ENCODE measurements at places on chromosomes 12 and 14. TPM values are rescaled to one million over a fixed set of nuclear protein-coding genes. Genes with fewer than 3 reads are reported as not detected.
A peak's percentile ranks its signal among the peaks of the same experiment; 100 is the strongest.

- DNase-seq: peak; percentile 49
Measured at GRCh38 chr12:109518820-109519665, 41.6 kb downstream of the UBE3B start.

Gene ZDHHC22
- total RNA-seq: not detected

DNA sequence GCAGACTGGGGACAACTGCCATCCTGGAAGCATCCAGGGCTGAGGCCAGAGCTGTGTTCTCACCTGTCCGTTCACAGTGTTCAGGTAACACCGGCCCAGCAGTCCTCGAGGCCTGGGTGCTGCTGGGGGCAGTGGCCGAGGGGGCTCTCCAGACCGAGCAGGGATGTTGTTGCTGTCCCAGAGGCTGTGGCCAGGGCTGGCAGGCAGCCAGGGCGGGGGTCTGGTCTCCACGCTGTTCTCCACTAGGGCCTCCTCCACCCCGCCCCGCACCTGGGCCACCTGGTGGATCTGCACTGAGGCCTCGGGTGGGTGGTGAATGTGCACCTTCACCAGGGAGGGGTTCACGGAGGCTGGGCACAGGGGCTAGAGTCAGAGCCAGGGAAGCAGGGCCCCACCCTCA is 57.4 kb downstream of the ISCA2 start:
- DNase-seq: no peak

- no peak for DNase-seq
Measured at GRCh38 chr12:128853600-128854197, 421 bp downstream of the GLT1D1 start.

Gene SLCO1B1
- total RNA-seq: not detected

- no peak for DNase-seq
Measured at GRCh38 chr14:53331247-53331646, 178.1 kb upstream of the DDHD1 start.

Gene RASSF3
- 18.1 TPM for total RNA-seq

GRCh38 chr12:1439687-1440086 is 154.7 kb downstream of the FBXL14 start:
- no peak for DNase-seq

Gene CLEC4C
- total RNA-seq: not detected

GRCh38 chr12:37543966-37544668 is 772.5 kb upstream of the ALG10B start:
- DNase-seq: no peak

GRCh38 chr12:400828-401227 is 616 bp upstream of the CCDC77 start:
- no peak for DNase-seq

DNA sequence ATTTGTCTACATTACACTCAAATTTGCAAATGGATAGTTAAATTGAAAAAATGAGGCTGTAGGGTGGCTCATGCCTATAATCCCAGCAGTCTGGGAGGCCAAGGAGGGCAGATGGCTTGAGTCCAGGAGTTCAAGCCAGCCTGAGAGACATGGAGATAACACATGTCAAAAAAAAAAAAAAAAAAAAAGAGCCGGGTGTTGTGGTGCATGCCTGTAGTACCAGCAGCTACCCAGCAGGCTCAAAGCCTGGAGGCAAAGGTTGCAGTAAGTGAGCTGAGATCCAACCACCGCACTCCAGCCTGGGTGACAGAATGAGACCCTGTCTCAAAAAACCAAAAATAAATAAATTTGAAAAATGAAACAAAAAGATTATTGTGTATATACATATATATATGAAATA is 119.9 kb upstream of the MGAT4C start:
- no peak for DNase-seq

DNA sequence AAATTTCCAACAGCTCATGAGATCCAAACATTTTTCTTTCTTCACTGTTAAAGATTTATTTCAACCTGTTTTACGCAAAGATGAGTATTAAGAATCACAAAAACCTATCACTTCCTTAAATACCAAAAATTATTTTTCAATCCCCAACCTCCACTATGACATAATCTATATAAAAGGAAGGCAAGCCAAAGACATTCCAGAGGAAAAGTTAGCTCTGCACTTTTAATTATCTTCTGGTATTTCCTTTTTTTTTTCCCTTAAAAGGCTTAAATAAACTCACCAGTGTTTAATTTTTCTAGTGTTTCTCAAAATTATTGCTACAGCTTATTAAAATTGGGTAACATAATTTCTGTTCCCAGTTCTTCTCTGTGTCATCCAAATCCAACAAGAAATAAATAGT is 75.9 kb downstream of the BMP4 start:
- DNase-seq: no peak

GRCh38 chr14:99519931-99520421 is 38.8 kb downstream of the CCNK start:
- DNase-seq: no peak

Gene PRR4
- total RNA-seq: 0.51 TPM

- DNase-seq: no peak
Measured at GRCh38 chr12:100399095-100399494, 42.2 kb downstream of the SLC17A8 start.
